ENCODE measurements at places on chromosomes 5 and 9. TPM values are rescaled to one million over a fixed set of nuclear protein-coding genes. Genes with fewer than 3 reads are reported as not detected.

The PCDHB6 gene
- 0.46 TPM for polyA plus RNA-seq

The ANXA1 gene
- 30.4 TPM for polyA plus RNA-seq

The JAKMIP2 gene
- 0.53 TPM for polyA plus RNA-seq

The SLC25A2 gene
- 0.30 TPM for polyA plus RNA-seq

The WNT8A gene
- polyA plus RNA-seq, result not detected

The TMEM203 gene
- polyA plus RNA-seq, result 22.8 TPM

The SCGB3A2 gene
- not detected for polyA plus RNA-seq

The FOXD4 gene
- 0.38 TPM for polyA plus RNA-seq

The CERCAM gene
- polyA plus RNA-seq, result 24.7 TPM

The TXNDC8 gene
- polyA plus RNA-seq, result not detected

The CDH6 gene
- 0.66 TPM for polyA plus RNA-seq

DNA sequence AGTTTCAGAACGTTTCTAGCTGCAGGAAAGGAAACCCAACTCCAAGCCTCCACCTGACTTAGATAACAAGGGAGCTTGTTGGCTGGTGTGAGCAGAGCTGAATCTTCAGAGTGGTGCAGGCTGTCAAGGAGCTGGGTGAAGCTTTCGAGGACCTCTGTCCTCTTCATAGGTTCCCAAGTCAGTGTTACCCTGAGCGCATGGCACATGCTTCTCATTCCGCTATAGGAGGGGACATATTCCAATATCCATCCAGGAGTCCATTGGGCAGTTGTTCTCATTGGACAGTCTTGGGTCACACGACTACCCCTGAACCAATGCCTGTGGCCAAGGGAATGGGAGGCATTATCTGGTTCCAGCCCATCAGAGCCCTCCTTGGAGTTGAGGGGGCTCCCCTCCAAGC, 50.3 kb downstream of the DUSP1 start:
- no peaks in the 10 kb centered on the region for H3K27me3 ChIP-seq
- no peaks in the 10 kb centered on the region for H3K36me3 ChIP-seq
- no peaks in the 10 kb centered on the region for H3K4me1 ChIP-seq
- no peak overlapping the region for H3K4me3 ChIP-seq
- no peak overlapping the region for H3K27ac ChIP-seq

DNA sequence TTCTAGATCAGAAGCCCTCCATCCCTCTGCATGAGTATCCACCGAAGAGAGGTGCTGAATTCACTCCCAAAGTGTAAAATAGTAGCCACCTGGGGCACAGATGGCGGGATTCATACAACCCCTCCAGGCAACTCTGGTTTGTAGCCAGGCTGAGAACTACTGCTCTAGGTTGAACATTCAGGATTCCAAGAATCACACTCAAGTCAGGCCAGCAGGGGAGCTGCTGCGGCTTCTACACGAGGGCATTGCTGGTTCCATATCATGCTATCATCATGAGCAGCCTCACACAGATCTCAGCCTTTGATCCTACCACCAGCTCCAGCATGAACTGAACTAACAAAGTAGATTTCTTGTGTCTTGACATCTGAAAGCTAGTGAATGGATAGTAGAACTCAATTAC, 367.9 kb downstream of the DIRAS2 start:
- no peak overlapping the region for H3K4me3 ChIP-seq
- no peak for DNase-seq
- no peaks in the 10 kb centered on the region for H3K27me3 ChIP-seq
- H3K27ac ChIP-seq, result no peak overlapping the region
- no peaks in the 10 kb centered on the region for H3K36me3 ChIP-seq
- no peaks in the 10 kb centered on the region for H3K4me1 ChIP-seq

DNA sequence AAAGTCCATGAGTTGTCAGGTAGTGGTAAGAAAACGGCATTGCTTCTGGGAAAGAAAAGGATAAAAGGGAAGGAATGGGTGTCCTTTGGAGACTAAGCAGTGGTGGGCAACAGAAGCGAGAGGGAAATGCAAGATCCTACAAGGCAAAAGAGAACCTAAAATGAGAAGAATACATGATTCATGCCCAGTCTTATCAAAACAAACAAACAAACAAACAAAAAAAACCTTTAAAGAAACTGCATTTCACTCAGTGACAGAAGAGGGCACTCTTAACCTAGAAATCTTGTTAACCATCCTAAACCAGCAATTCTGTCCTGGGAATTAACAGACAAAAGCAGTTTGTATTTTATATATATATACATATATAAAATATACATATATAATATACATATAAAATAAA, 88.5 kb downstream of the SUSD1 start:
- no peaks in the 10 kb centered on the region for H3K27me3 ChIP-seq
- H3K27ac ChIP-seq, result no peak overlapping the region
- no peaks in the 10 kb centered on the region for H3K4me1 ChIP-seq
- no peak for DNase-seq
- H3K36me3 ChIP-seq, result no peaks in the 10 kb centered on the region

- H3K4me1 ChIP-seq, result peaks cover 47% of the 10 kb centered on the region
- H3K4me3 ChIP-seq, result no peak overlapping the region
- DNase-seq, result peak; percentile 85
- peak overlapping the region; percentile 81 for H3K27ac ChIP-seq
Measured at GRCh38 chr9:124267271-124267807, 9.6 kb downstream of the NEK6 start.

DNA sequence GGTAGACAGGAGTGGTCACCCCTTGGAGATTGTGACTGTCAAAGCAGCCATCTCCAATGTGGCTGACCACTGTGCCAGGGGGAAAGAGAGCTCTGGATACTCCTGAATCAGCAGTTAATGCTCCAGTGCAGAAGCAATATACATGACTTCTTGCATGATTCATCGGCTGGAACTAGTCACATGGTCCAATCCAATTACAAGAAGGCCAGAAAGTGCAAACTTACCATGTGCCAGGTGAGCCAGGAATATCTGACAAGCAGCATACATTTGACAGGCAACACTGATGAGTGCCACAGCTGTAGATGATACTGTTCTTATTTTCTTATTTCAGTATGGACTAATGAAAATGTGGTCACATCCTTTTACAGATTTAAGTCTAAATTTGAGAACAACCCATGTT, 440.0 kb upstream of the MPDZ start:
- H3K27ac ChIP-seq, result no peak overlapping the region
- H3K36me3 ChIP-seq, result no peaks in the 10 kb centered on the region
- H3K4me3 ChIP-seq, result no peak overlapping the region
- H3K27me3 ChIP-seq, result no peaks in the 10 kb centered on the region
- H3K4me1 ChIP-seq, result no peaks in the 10 kb centered on the region

DNA sequence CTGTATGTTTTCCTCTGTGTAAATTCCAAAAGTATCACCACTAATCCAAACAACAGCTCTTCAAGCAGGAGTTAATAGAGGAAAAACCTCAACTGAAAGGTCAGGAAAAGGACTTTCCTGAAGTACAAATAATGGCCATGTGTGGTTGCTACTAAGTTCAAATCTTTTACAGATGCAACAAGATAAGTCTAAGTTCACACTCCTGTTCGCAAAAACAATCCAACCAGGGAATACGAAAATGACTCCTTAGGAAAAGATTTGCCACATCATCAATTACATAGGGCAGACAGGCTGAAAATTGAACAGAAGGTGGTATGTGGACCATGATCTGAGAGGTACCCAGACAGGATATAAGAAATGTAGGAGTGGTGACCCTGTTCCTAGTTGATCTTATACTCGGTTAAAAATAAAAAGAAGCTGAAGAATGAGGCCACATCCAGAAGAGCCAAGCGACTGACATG, 210.2 kb downstream of the TSSK1B start:
- no peaks in the 10 kb centered on the region for H3K4me1 ChIP-seq
- no peaks in the 10 kb centered on the region for H3K27me3 ChIP-seq
- no peaks in the 10 kb centered on the region for H3K36me3 ChIP-seq

DNA sequence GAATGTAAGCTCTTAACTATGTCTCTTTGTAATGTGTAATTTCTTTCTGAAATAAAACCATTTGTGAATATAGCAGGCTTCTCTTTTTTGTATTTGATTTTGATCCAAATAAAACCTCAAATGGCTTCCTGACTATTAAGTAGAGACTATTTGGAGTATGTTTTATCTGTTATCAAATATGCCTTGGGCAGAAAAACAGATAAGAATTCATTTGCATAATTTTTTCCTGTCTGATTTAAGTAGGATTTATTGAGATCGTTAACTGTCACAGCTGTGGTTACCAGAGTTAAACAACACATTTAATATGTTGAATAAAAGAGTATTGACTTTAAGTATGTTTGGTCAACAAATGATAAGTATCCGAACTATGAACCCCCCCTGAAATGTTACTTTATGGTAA, 104.9 kb downstream of the MELK start:
- H3K4me3 ChIP-seq, result no peak overlapping the region
- no peaks in the 10 kb centered on the region for H3K36me3 ChIP-seq
- H3K27me3 ChIP-seq, result no peaks in the 10 kb centered on the region
- DNase-seq, result no peak
- H3K27ac ChIP-seq, result no peak overlapping the region
- no peaks in the 10 kb centered on the region for H3K4me1 ChIP-seq

- no peaks in the 10 kb centered on the region for H3K36me3 ChIP-seq
- no peaks in the 10 kb centered on the region for H3K27me3 ChIP-seq
- no peak for DNase-seq
- H3K27ac ChIP-seq, result no peak overlapping the region
- no peaks in the 10 kb centered on the region for H3K4me1 ChIP-seq
- no peak overlapping the region for H3K4me3 ChIP-seq
Measured at GRCh38 chr9:106682420-106682819, 180.5 kb upstream of the ZNF462 start.

GRCh38 chr9:91483189-91483691, 59.6 kb upstream of the NFIL3 start:
- H3K27me3 ChIP-seq, result no peaks in the 10 kb centered on the region
- no peak overlapping the region for H3K4me3 ChIP-seq
- no peaks in the 10 kb centered on the region for H3K36me3 ChIP-seq
- no peak for DNase-seq
- no peaks in the 10 kb centered on the region for H3K4me1 ChIP-seq

GRCh38 chr5:102835717-102836116, 80.6 kb downstream of the PAM start:
- DNase-seq, result no peak
- H3K36me3 ChIP-seq, result no peaks in the 10 kb centered on the region
- no peak overlapping the region for H3K4me3 ChIP-seq
- H3K4me1 ChIP-seq, result no peaks in the 10 kb centered on the region
- no peak overlapping the region for H3K27ac ChIP-seq

DNA sequence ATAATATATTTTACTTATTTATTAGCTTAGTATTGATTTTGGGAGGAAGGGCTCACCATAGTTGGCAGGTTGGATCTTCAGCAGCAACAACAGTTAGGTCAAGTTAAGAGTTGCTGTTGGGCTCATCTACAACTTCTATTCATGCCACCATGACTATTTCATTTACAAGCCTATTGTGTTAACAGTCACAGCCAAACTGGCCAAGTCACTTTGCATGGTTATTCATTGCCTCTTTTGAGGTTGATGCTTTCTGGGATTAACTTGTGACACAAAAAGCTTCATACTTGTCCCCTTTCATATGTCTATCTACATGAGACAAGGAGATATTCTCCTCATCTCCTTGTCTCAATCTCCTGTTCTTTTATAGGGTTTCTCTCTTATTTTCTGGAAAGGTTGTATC, 98.3 kb downstream of the WDR70 start:
- no peaks in the 10 kb centered on the region for H3K4me1 ChIP-seq
- no peaks in the 10 kb centered on the region for H3K27me3 ChIP-seq
- no peak overlapping the region for H3K4me3 ChIP-seq

GRCh38 chr5:20351849-20352248, 363.8 kb upstream of the CDH18 start:
- H3K36me3 ChIP-seq, result no peaks in the 10 kb centered on the region
- DNase-seq, result no peak
- H3K4me1 ChIP-seq, result no peaks in the 10 kb centered on the region
- no peak overlapping the region for H3K4me3 ChIP-seq
- H3K27ac ChIP-seq, result no peak overlapping the region
- no peaks in the 10 kb centered on the region for H3K27me3 ChIP-seq

GRCh38 chr9:108184941-108185340, 670.8 kb downstream of the ACTL7B start:
- no peaks in the 10 kb centered on the region for H3K36me3 ChIP-seq
- no peaks in the 10 kb centered on the region for H3K27me3 ChIP-seq
- DNase-seq, result no peak
- H3K4me3 ChIP-seq, result no peak overlapping the region
- no peaks in the 10 kb centered on the region for H3K4me1 ChIP-seq

DNA sequence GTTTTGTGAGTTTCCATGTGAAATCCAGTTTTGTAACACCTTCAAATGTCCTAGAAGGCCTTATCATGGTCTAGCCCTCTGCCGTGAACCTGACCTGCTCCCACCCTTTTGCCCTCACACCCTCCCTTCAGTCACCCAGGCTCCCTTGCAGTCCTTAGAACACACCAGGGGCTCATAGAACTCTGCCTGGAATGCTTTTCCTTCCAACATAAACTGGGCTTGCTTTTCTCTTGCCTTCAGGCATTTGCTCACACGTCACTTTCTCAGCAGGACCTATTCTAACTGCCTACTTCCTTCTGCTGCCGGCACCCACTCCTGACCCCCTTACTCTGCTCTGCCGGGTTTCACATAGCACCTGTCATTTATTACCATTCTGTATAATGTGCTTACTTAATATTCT, 111.9 kb downstream of the PDE8B start:
- no peaks in the 10 kb centered on the region for H3K36me3 ChIP-seq
- no peaks in the 10 kb centered on the region for H3K4me1 ChIP-seq
- no peak for DNase-seq

DNA sequence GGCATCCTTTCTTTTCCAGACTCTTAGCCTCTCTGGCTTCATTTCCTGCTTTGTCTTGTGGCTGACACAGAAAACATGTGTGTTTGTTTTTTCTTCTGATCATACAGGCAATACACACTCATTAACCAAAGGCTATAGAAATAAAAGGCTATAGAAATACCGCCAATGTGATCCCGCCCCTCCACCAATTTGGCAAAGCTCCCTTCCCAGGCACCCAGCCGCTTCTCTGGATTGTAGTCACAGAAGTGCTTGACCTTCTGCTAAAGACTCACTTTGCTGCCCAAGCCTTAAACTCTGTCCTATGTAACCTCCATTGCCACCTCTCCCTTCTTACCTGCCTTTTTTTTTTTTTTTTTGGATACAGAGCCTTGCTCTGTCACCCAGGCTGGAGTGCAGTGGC, 5.3 kb downstream of the TXNDC15 start:
- H3K27me3 ChIP-seq, result no peaks in the 10 kb centered on the region
- H3K4me1 ChIP-seq, result peaks cover 6% of the 10 kb centered on the region
- H3K36me3 ChIP-seq, result no peaks in the 10 kb centered on the region

GRCh38 chr5:2007878-2008501, 125.3 kb upstream of the IRX4 start:
- H3K4me1 ChIP-seq, result no peaks in the 10 kb centered on the region
- no peak overlapping the region for H3K27ac ChIP-seq
- no peak overlapping the region for H3K4me3 ChIP-seq
- no peak for DNase-seq
- no peaks in the 10 kb centered on the region for H3K27me3 ChIP-seq
